ENCODE measurements at places on chromosomes 7 and 10. TPM values are rescaled to one million over a fixed set of nuclear protein-coding genes. Genes with fewer than 3 reads are reported as not detected.

GRCh38 chr7:74480861-74481417 is 27.2 kb downstream of the GTF2IRD1 start:
- H3K4me1 ChIP-seq = peaks cover 3% of the 10 kb centered on the region
- H3K27me3 ChIP-seq = no peaks in the 10 kb centered on the region
- peak overlapping the region; percentile 41 for H3K4me3 ChIP-seq
- DNase-seq = no peak
- H3K36me3 ChIP-seq = no peaks in the 10 kb centered on the region
- H3K27ac ChIP-seq = no peak overlapping the region

DNA sequence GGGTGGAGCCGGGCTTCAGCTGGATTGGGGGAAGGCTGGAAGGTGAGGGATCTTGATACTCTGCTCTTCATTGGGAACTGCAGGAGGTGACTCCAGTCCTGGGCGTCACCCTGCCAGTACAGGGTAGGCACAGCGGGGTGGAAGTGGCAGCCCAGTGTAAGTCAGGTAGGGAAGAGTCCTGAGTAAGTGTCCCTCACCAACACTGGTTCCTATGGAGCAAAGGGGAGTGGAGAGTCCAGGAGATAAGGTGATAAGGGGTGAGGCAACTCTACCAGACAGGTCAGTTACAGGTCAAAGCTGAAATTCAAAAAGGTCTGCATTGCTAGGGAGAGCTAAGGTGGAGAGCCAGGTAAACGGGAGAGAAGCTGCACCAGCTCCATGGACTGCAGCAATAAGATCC is 145.6 kb upstream of the NFE2L3 start:
- H3K4me3 ChIP-seq = no peak overlapping the region
- H3K27ac ChIP-seq = no peak overlapping the region
- H3K4me1 ChIP-seq = no peaks in the 10 kb centered on the region
- no peaks in the 10 kb centered on the region for H3K27me3 ChIP-seq

GRCh38 chr10:22630234-22631174 is 83.9 kb downstream of the PIP4K2A start:
- no peak overlapping the region for H3K4me3 ChIP-seq
- no peak for DNase-seq
- H3K27ac ChIP-seq = no peak overlapping the region
- H3K27me3 ChIP-seq = no peaks in the 10 kb centered on the region
- H3K36me3 ChIP-seq = no peaks in the 10 kb centered on the region

DNA sequence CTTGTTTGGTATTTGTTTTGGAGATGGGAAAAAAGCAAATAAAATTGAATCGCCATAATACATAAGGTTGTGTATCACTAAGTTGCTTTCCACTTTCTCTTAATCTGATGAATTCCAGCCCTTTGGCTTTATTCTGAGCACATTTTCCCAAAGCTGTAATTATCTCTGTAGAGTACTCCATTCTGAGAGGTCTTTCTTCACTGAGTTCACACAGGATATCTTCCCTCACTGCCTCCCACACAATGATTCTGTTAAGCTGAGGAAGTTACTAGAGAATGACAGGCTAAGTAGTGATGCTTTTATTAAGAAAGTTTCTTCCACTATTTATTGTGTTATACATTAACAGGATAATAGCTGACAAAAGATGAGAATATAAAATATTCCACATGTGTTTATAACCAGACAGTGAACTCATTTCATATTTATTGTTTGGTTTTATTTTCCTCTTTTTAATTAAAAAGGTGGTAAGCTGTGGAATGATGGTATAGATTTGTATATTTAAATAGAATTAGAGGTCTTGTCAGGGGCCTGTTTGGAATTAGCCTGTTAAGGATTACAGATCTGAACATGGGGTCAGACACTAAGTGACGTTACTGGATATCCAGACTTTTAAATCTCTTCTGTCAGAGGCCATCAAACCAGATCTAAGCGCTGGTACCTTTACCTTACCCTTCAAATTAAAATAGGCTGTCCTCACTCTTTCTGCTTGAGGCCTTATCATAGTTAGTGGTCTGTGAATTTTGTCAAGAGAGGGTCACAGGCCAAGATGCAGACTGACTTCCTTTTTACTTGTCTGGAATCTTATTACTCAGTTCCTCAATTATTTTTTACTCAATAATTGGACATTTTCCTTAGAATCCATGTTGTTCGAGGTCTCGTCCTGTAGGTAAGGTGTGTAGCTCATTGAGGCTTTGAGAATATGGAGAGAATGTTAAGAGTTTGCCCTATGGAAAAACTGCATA is 8.4 kb downstream of the PLXDC2 start:
- no peak overlapping the region for H3K4me3 ChIP-seq
- peaks cover 16% of the 10 kb centered on the region for H3K4me1 ChIP-seq
- DNase-seq = no peak
- no peak overlapping the region for H3K27ac ChIP-seq

ZRANB1 gene
- total RNA-seq = 17.7 TPM

Data from H1 (cell line).